Suppressor macrophage treated with lipopolysaccharide for 1 hour (primary cell): ENCODE measurements at places on chromosomes 12 and 14.
A peak's percentile ranks its signal among the peaks of the same experiment; 100 is the strongest.

- no peak for DNase-seq
These were observed 177.8 kb downstream of the RPS29 start for GRCh38 chr14:49408187-49408933.

GRCh38 chr12:125440399-125440798 lies 375.2 kb downstream of the AACS start:
- no peak for DNase-seq

- no peak for DNase-seq
These were observed 7.6 kb downstream of the AJUBA start for GRCh38 chr14:22974530-22975313.

GRCh38 chr12:93750056-93750455 lies 72.9 kb downstream of the CRADD start:
- DNase-seq, result no peak

DNA sequence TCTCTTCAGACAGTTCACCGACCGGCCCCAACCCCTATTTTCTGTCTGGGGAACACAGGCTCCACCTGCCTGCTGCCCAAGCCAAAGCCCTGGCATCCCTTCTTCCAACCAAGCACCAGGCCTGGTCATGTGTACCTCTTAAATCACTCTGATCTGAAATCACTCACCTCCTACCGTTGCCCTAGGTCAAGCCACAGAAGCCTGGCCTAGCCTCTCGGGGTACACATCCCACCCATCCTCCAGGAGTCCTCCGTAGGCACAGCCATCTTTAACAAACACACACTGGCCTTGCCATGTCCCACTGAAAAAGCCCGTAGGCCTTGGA lies 81.8 kb downstream of the IRF2BPL start:
- no peak for DNase-seq

DNA sequence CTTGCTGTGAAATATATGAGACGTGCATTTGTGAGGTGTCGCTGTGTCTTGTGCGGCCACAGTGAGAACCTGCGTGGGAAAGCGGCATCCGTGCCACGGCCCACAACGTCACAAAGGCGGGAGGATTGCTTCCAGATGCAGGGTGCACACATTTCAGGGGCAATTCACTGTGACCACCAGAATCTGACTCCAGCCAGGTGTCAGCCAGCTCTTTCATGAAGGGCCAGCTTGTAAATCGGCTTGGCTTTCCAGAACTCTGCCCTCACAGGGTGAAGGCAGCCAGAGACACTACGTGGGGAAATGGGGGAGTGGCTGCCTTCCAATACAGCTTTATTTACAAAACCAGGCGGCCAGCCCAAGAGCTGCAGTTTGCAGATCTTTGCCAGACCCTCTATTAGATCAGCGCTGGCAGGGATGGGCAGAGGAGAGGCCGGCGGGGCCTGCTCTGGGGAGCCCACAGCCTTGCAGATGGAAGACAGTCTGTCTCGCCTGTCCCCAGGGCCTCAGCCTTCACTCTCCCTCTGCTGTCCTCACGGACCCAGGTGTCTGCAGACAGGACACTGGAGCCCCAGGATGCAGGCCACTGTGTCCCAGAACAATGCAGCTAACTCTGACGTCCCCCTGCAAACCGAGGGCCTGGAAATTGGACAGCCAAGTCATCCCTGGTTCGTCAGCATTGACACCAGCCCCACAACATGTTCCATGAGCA lies 53.5 kb downstream of the ADGRD1 start:
- no peak for DNase-seq

- no peak for DNase-seq
These were observed 38.3 kb downstream of the SRGAP1 start for GRCh38 chr12:63882844-63883243.

GRCh38 chr14:98208211-98208611 lies 1063.8 kb downstream of the BCL11B start:
- DNase-seq, result no peak

DNA sequence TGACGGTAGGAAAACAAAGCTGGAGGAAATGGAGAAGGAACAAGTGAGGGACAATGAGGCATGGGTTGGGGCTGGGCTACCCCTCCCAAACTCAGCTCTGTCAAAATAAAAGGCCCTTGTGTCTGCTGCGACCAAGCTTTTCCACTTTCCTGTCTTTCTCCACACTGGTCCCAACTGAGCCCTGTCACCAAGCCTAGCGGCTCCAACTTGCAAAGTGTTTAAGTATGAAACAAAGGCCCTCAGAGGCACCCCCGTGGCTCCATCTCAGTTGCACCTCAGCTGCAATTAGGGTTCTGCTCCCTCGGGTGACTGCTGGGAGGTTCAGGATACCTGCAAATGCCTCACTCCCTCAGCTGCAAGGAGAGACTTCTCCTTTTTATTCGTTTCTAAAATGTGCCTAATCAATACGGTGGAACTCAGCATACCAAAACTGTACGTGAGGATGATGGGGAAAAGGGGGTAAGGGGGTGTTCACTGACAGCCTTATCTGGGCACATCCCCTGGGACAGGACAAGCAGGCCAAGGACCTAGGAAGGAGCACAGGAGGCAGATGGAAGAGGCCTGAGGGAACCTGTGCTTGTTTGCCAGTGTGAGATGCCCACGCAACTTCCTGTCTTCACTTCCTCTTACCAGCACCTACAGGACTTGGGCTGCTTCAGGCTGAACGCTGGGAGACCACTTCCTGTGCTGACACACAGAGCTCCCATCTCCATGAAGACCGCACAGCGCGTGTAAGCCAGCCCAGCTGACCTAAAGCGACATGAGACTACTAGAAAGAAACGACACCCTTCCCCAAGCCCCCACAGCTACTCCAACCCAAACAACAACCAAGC lies 8.9 kb downstream of the VAMP1 start:
- DNase-seq, result peak; percentile 89

DNA sequence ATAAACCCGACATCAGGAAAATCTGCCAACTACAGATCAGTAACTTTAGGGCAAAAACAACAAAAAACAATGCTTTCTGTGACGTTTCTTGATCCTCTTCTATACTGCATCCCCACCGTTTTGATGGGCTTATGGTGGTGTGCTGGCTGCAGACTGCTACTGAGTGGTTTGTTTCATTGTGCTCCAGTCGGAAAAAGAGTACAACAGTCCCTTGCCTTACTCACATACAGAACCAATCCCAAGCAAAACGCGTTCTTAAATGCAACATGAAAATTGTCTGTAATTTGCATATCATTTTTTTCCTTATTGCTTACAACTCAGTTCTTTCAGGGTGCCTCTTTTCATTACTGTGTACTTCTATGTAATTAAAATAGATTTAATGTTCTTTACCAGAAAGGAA lies 2.3 kb downstream of the ETV6 start:
- no peak for DNase-seq

- peak; percentile 61 for DNase-seq
These were observed 5.5 kb downstream of the CEP170B start for GRCh38 chr14:104870368-104871144.

GRCh38 chr12:79151956-79152355 lies 287.4 kb downstream of the SYT1 start:
- no peak for DNase-seq

- DNase-seq, result no peak
These were observed 77.1 kb downstream of the PRKAB1 start for GRCh38 chr12:119744900-119745606.

- no peak for DNase-seq
These were observed 42.6 kb downstream of the ACTN1 start for GRCh38 chr14:68936476-68936875.

DNA sequence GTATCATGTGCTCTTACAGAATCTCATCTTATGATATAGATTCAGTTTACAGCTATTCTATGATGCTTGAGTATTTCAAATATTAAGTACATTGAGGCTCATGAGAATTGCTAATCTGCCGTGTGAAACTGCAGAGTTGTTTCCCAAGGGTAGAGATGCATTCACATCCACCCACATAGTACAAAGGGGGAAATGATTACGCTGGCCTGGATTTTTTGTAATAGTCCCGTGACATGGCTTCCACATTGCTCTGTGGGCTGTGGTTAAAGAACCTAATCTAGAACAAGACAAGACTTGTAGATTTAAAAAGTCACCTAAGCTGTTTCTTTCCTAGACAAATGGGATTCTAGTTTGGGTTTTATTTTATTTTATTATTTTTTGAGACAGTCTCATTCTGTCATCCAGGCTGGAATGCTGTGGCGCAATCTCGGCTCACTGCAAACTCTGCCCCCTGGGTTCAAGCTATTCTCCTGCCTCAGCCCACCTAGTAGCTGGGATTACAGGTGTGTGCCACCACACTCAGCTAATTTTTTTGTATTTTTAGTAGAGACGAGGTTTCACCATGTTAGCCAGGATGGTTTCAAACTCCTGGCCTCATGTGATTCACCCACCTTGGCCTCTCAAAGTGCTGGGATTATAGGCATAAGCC lies 13.0 kb upstream of the RIOX1 start:
- DNase-seq, result peak; percentile 92

DNA sequence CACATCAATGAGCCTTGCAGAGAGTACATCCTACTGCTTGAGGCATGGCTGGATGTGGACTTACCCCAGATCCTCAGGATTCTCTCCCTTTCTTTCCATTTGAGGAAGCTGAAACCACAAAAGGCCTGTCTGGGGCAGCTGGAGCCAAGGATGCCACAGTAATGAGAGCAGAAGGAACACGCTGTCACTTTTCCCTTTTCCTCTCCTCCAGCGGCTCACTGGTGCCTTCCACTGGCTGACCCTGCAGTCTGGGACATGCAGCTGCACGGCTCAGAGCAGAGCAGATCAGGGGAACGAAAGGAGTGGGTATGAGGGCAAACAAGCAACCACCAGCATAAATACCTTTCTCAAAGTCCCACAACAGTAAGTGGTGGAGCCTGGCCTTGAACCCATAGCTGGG lies 78.2 kb downstream of the GAS2L3 start:
- no peak for DNase-seq

- no peak for DNase-seq
These were observed 181.5 kb upstream of the PRKD1 start for GRCh38 chr14:30108975-30109700.

DNA sequence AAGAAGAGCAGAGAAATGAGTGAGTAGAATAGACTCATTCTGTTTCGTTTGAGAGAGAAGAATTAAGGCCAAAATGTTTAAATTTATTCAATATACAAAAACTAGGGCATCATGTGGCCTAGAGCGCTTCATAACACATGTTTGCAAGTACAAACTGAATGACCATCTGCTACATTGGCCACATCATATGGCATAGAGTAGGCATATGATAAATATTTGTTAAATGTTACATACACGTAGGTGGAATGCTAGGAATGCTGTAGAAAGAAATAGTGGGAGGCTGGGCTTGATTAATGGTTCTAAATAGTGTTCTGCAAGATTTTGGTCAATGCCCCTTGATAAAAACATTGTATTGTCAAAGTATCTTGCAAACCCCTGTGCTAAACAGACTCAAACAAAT lies 10.8 kb downstream of the MGP start:
- no peak for DNase-seq

DNA sequence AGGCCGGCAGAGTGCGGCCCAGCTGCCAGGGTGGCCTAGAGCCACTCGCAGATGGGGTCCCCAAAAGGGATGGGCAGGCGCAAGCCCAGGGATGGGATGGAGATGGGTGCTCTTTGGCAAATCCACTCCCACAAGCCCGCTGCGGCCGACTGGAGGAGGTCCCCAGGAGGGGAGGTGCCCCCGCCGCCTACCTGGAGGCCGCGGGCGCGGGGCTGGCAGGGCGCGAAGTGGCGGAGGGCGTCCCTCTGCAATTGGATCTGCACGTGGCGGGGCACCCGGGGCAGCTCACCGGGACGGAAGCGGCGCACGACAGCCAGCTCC lies 730 bp downstream of the PPP1R3E start:
- no peak for DNase-seq

GRCh38 chr14:101758913-101759593 lies 2.5 kb upstream of the PPP2R5C start:
- peak; percentile 16 for DNase-seq

- no peak for DNase-seq
These were observed 216.1 kb downstream of the TMEM132D start for GRCh38 chr12:129687731-129688130.

DNA sequence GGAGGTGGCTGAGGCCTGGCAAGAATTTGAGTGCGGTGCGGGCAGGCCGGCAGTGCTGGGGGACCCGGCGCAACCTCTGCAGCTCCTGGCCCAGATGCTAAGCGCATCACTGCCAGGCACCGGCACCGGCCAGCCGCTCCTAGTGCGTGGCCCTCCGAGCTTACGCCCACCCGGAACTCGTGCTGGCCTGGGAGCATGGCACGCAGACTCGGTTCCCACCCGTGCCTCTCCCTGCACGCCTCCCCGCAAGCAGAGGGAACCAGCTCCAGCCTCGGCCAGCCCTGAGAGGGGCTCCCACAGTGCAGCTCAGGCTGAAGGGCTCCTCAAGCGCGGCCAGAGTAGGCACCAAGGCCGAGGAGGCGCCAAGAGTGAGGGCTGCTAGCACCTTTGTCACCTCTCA lies 63.7 kb downstream of the CCDC60 start:
- DNase-seq, result no peak

- no peak for DNase-seq
These were observed 188.3 kb upstream of the C14orf180 start for GRCh38 chr14:104390941-104391901.

- DNase-seq, result peak; percentile 75
These were observed 4.9 kb upstream of the MTA1 start for GRCh38 chr14:105414456-105415371.

GRCh38 chr12:65556676-65557437 lies 267.4 kb upstream of the HMGA2 start:
- peak; percentile 74 for DNase-seq

- no peak for DNase-seq
These were observed 63.2 kb downstream of the KLHL28 start for GRCh38 chr14:44898551-44898950.

DNA sequence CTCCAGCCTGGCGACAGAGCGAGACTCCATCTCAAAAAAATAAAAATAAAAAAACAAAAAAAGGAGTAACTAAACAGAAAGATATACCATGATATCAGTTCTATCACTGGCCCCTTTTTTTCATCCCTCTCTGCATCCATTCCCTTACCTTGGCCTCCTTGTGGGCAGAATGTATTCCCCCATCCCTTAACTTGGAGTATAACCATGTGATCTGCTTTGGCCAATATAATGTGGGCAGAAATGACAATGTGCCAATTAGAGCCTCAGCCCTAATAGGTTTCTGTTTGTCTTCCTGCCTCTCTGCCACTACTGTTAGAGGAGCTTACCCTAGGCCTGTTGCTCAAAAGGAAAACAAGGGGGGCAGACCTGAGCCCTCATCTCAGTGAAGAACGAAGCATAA lies 23.8 kb downstream of the GSC start:
- DNase-seq, result no peak

DNA sequence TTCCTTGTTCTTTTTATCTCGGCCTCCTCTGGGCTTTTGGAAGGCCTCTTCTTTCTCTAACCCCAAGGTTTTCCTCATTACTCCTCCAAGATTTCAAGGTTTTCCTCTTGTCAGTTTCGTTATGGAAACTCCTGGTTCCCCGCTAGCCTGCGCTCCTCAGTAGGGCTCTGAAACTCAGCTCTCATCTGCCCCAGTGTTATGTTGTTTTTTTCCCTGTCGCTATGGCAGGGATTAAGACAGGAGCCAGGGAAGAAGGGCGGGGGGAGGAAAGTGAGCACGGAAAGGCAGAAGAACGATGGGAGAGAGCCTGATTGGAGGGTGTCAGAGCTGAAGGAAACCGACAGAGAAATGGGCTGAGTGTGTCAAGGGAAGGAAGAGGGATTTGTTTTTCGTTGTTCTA lies 26.5 kb upstream of the JDP2 start:
- DNase-seq, result no peak
